ENCODE measurements at places on chromosomes 5 and 9.

DNA sequence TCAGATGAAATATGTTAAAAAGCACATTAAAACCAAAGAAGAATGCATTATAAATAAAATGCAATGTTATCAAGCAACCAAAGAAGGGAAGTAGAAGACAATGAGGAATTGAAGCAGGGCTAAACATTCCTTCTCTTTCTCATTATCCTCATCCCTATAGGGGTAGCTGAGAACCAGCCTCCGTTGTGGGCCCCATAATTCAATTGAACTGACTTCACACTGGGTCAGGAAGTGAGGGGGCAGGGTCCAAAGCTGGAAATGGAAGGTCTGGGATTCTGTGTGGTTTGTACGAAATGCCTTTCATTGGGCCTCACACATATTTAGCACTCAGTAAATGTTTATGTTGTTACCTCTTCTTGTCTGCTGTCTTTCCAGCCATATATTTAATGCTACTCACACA is 220.4 kb upstream of the CD180 start:
- DNase-seq, result no peak

DNA sequence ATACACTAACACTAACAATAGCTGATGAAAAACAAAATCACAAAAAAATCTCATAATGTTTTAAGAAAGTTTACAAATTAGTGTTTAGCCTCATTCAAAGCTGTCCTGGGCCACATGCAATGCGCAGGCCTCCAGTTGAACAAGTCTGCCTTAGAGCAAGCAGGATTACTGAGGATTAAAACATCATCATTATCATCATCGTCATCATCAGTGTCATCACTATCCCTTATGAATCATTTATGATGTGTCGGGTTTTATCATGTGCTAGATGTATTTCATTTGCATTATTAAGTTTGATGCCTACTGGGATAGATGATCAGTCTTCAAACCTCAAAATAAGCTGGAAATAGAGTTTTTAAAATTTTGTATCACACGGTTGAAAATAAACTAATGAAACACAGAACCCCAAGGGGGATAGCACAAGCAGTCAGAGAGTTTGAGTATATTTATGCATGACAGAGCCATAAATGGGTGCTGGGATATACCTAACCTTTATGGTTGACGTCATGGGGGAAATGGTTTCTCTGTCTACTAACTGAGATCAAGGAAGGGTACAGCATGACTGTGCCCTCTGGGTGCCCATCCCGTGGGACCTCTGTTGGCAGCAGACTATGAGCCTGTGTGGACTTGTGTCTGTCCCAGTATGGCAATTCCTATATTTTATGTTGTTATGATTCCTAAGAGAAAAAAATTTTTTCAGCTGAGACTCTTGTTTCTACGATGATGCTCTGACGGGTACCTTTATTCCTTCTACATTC is 150.3 kb upstream of the ADRA1B start:
- DNase-seq, result peak; percentile 23

- no peak for DNase-seq
These were observed 9.8 kb downstream of the EGFL7 start for GRCh38 chr9:136672431-136673087.

DNA sequence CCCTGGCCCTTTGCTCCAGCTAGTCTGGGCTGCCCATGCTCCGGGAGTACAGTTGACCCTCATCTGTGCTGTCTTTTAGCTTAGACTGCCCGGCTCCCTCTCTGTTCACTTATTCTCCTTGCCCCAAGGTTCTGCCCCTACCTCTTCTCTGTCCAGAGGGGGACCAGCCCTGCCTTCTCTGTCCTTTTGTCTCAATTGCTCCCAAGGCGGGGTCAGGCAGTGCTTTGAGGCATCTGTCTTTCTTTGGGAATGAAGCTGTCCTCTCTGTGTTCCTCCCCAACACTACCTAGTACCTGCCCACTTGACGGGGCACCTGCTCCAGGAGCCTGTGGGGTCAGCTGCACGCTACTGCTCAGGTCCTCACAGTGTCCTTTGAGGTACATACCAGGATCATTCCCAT is 59.3 kb downstream of the PSD2 start:
- no peak for DNase-seq

- DNase-seq, result no peak
These were observed 129.4 kb downstream of the C9orf152 start for GRCh38 chr9:110078604-110079003.

DNA sequence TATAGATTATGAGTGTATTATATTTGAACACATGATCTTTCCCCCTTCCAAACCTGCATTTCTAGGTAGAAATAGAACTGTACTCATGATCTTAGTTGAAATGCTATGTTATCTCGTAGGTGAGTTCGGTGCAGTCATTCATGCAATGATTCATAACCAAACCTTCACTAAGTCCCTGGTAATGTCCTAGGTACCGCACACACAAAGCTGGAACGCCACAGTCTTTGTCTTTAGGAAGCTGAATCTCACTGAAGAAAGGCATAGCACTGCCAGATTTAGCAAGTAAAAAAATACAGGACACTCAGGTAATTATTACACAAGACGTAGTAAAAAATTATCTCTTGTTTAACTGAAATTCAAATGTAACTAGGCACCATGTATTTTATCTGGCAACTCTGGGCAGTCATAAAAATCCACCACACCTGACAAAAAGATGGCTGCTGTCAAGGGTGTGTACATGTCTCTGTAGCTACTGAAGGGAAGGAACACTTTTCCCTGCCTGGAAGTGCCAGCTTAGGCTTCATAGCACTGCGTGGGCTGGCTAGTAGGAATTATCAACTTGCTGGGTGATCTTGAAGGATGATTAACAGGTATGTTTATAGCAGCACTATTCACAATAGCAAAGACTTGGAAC is 28.0 kb upstream of the TXN start:
- DNase-seq, result no peak

GRCh38 chr5:134873494-134873893 is 677 bp upstream of the TXNDC15 start:
- DNase-seq, result no peak

DNA sequence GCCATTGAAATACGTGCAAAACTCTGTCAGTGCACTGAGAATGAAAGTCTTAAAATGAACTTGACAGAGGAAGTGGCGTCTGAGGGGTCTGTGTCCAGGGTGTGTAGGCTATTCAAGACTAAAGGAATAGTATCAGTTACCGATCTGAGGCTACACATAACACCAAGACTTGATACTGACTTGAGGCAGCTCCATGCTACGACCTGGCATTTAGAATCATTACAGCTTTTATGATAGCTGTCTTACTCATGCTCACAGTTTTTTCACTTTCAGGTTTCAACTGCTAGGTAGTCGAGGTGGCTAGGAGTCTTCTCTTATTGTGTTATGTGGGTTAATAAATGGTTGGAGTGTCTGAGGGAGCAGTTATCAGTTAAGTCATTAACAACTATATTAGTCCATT is 92.8 kb upstream of the SLCO6A1 start:
- DNase-seq, result no peak

DNA sequence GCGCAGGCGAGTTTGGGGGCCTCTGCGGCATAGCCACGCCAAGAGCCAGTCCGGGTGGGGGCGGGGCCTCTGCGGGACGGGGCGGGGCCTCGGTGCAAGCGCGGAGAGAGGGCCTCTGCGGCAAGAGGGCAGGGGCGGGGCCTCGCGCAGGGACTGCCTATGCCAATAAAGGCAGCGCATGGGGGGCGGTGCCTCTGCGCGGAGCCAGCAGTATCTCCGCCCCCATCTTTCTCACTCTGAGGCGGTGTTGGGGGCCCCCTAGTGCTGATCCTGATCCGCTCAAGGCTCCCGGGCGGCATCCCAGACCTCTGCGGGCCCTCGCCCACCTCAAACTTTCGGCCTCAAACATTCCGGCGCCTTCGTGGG is 9.2 kb upstream of the GPRIN1 start:
- no peak for DNase-seq

DNA sequence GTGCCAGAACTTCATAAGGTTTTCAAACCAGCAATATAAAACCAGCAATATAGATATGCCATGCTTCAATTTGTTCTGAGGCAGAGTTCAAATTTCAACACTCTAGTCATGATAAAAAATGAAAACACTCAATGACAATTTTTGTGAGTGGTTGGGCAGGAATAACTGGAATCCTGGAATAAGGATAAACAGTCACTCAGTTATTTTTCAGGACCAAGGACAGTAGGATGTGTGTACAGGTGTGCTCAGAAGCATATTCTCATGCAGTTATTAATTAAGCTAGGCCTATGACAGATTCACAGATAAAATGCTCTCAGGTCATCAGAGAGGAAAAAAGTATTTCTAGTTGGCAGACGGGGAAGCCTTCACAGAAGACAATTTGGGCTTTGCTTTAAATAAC is 117.3 kb upstream of the PPP2R2B start:
- DNase-seq, result no peak

DNA sequence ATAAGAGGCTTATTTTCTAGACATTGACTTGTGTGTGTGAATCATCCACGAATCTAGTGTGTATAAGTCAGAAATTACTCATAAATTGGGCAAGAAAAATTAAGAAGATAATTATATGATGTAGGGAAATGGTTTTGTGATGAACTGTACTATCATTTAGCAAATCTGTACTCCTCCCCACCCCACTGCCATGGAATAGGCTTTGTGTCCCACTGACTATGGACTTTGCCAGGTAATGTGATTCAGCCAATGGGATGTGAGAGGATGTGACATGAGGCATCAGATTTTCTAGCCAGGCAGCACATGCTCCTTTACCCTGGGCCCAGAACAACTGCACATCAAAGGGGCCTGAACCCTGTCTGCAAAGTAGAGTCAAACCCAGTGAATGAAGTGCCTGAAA is 406.6 kb downstream of the CTNND2 start:
- no peak for DNase-seq

DNA sequence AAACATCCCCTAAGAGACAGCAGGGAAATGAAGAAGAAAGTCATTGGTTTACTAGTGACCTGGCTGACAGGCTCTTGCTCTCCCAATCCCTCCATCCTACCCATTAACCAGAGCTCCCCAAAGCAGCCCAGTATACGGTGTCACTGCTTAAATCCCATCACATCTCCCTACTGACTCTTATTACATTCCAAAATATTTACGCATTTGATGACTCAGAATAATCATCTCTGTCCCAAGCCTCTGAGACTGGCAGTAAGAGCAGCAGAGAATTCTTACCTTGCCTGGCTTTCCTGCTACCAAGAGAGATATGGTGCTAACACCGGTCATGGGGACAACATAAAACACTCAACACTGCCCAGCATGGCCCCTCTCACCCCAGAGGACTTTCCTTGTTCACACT is 20.2 kb upstream of the WHRN start:
- DNase-seq, result peak; percentile 79

- no peak for DNase-seq
These were observed 1.4 kb upstream of the CERCAM start for GRCh38 chr9:128419061-128419925.

- DNase-seq, result no peak
These were observed 3.6 kb upstream of the ARAP3 start for GRCh38 chr5:141685591-141685990.

GRCh38 chr5:99054972-99055371 is 126.2 kb upstream of the CHD1 start:
- DNase-seq, result no peak

- no peak for DNase-seq
These were observed 8.7 kb downstream of the SNCB start for GRCh38 chr5:176621661-176622079.

- DNase-seq, result no peak
These were observed 7.9 kb downstream of the PDE6A start for GRCh38 chr5:149936700-149937091.

GRCh38 chr5:24142341-24142740 is 502.4 kb downstream of the CDH10 start:
- DNase-seq, result no peak

GRCh38 chr5:91925249-91925648 is 542.1 kb upstream of the ARRDC3 start:
- DNase-seq, result no peak

- DNase-seq, result no peak
These were observed 126.0 kb upstream of the MAN2A1 start for GRCh38 chr5:109563739-109564138.

GRCh38 chr5:956941-957747 is 51.5 kb upstream of the NKD2 start:
- peak; percentile 82 for DNase-seq

DNA sequence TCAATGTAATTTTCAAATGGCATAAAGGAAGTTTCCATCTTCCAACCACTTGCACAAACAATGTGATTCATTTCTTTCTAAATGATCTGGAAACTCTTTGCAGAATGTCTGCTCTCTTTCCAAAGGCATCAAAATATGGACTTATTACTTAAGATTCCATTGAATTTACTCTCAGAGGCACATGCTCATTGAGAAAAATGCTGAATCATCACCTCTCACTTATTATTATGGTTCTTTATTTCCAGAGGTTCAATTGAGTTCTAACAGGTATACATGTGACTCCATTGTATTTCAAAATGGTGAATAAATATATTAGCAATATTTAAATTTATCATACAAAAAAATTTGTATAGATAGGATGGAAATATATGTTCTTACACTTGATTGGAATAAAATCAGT is 1140.6 kb downstream of the EFNA5 start:
- no peak for DNase-seq

DNA sequence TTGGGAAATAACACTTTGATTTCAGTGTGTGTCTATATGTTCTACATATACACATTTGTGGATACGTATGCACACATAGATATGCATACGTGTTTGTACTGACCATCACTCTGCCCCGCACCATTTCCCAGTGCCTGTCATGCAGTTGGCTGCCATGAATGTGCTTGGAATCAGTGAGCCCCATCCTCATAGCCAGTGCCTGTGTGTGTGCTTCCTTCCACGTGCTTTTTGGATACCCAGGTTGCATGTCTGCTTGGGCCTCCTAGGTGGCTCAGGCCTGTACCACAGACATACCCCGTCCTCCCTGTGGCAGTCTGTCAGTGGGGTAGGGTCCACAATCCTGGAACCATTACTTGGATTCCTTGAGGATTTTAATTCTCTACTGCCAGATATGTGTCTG is 243.6 kb downstream of the FANCC start:
- DNase-seq, result no peak

DNA sequence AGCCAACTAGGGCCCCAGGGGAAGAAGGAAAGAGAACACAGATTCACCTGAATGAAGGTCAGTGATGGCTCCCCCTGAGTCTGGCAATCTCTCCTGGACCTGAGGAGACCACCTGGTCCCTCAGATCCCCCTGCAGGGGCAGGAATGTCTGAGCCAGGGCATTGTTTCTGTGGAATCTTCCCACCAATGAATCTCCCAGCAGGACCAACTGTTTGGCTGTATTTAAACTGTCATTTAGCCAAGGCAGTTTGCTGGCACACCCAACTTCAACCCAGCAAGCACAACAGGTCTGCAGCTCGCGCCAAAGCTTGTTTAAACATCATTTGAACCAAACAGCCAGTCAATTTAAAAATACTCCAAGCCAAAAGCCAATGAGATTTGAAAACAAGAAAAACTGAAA is 92.6 kb downstream of the SH3TC2 start:
- no peak for DNase-seq

DNA sequence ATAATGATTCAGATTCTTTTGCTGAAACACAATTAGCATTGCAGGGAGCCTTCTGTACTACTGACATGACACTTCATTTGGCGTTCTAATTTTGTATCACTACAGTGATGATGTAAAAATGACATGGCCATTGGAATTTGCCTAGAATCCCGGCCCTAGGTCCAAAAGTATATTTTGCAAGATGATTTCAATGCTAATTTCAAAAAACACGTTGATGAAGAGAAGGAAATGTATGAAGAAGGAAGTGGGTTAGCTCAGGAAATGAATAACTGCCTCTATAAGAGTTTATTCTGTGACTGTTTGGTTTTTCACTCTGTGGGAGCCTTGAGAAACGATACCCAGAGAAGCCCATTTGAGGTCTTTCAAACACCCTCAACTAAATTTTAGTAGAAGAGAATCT is 59.3 kb downstream of the OSTF1 start:
- DNase-seq, result no peak

All from HFFc6 (cell line).